ENCODE measurements at places on chromosomes 6 and 20.

DNA sequence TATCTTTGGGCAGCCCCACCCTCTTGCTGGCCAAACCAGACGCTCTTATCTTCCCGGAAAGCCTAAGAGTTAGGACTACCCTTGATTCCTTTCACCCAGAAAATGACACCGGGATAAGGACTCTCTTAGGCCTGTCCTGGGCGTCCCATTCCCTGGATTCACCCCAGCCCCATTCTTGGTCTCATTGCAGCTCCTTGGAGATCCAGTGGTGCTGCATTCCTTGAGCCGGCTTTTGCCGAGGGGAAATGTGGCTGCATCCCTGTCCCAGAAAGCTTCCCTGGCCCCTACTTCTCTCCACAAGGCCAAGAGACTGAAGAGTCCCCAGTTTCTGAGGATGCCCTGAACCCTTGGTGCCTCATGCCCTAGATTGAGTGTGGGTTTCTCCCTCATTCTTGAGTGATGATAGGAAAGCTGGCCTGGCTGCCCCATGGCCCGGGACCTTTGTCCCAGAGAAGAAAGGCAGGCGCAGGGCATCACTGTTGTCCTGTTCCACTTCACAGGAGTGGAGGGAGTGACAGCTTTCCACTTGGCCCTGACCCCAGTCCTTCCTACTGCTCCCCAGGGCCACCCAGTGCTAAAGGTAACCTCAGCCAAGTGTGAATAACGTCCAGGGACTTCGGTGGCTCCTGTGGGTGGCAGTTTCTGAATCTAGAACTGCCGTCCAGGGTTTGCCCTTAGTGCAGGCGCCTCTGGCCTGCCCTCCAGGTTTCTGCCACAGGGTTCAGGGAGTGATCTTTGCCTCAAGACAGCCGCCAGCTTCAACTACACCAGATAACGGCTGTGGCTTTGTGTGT is 42.7 kb upstream of the MYL9 start:
- DNase-seq: no peak

DNA sequence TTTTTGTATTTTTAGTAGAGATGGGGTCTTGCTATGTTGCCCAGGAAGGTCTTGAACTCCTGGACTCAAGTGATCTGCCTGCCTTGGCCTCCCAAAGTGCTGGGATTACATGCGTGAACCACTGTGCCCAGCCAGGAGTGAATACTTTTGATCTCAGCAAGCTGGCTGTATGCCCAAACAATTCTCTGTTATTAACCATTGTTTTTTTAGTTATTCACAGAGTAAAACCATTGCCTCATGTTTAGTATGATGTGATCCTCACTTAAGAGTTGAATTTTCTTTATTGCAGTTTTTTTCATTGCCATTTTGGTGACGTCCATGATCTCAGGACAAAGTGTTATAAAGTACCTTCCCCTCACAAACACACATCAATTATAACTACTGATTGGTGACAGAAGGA is 14.8 kb downstream of the C6orf141 start:
- DNase-seq: no peak

DNA sequence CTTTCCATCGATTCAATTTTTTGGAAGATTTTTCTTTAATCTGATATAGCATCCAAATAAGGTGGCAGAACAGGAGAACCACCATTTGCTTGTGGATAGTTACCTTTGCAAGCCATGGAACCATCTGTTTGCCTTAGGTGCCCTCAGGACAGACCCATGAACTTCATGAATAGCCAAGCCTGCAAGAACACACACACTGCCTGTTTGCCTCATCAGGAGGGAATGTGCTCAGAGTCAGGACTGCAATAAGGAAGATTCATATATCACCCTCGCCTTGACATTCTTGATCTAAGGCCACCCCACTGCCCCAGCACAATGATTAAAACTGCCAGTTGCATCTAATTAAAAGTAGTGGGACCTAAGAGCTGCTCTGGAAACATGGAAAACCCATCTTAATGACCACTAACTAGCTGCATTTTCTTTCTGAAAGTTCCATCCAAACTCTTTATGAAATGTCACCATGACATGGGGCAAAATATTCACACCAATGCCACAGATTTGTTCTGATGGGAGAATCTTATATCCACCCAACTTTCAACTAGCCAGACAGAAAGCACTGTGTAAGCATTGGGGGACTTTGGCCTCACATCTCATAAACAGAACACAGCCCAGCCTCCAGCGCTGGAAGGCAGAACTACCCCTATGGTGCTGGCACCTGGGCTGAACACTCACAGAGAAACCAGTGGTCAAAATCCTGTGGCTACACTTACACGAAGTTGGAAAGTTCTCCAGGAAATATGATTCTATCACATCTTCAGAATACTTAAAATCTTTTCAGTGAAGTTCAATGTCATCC is 48.3 kb downstream of the TBXT start:
- DNase-seq: no peak

GRCh38 chr20:63442100-63442493 is 30.4 kb downstream of the KCNQ2 start:
- DNase-seq: peak; percentile 66

- peak; percentile 90 for DNase-seq
These were observed 11.0 kb upstream of the CFAP206 start for GRCh38 chr6:87396595-87397392.

- no peak for DNase-seq
These were observed 2.7 kb downstream of the CSTF1 start for GRCh38 chr20:56395166-56395565.

DNA sequence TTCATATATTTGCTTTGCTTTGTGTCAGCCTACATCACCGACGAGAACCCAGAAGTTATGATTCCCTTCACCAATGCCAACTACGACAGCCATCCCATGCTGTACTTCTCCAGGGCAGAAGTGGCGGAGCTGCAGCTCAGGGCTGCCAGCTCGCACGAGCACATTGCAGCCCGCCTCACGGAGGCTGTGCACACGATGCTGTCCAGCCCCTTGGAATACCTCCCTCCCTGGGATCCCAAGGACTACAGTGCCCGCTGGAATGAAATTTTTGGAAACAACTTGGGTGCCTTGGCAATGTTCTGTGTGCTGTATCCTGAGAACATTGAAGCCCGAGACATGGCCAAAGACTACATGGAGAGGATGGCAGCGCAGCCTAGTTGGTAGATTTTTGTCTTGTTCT is 28.5 kb downstream of the DSE start:
- DNase-seq: no peak

All from NB4 (cell line).